ENCODE measurements at places on chromosomes 1 and 21.

DNA sequence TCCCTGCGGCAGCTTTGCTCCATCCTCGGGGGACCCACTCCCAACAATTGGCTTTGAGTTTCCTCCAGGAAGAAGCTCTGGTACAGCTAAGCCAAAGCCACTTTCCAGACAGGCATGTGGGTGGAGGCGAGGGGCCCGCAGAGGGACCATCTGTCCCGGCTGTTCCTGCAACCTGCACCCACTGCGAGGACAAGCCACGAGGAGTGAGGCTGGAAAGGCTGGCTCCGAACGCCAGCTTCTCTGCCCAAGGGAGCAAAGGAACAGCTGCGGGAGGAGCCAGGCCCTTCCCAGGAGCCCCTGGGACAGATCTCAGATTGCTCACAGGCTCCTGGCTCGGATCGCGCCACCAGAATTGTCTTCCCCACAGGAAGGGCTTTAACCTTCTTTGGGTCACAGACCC lies 28.3 kb upstream of the PEF1 start:
- no peak for DNase-seq

GRCh38 chr1:197850042-197850441 lies 52.4 kb upstream of the C1orf53 start:
- DNase-seq = no peak

GRCh38 chr1:203038217-203038741 lies 12.0 kb downstream of the PPFIA4 start:
- DNase-seq = peak; percentile 91

GRCh38 chr21:32994305-32994704 lies 31.4 kb upstream of the OLIG2 start:
- DNase-seq = peak; percentile 75

DNA sequence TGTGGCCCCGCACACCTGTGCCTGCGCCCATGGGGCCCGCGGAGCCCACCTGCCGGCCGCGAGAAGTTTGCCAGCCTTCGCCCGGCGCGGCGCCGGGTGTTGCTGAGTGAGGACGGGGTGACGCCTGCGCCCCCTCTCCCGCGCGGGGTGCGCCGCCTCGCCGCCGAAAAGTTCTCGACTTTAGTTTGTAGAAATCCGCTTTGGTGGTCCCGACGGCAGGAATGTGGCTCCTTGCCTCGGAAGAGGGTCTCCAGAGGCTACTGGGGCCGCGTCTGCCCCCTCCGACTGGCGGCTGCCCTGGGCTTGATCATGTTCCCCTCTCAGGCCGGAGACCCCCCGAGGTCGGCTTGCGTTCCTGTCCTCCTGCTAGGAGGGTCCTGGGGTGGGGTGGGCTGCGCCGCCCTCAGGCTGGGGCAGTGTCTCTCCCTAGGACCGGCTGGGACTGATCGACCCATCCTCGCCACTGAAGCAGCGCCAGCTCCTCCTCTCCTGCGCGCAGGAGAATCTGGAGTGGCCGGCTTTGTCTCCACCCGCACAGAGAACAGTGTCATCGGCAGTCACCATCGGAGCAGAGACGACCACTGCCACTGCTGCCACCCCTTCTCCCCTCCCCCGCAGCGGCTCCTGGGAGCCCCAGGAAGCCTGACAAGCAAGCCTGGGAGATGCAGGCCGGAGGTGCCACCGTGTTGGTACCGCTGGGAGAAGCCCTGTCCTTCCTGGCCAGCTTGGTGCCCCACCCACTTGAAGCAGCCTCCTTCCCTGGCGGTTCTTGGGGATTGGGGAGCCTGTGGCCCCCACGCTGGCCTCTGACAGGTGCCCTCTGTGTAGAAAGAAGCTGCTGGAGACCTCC lies 553 bp upstream of the SLC30A2 start:
- DNase-seq = no peak

DNA sequence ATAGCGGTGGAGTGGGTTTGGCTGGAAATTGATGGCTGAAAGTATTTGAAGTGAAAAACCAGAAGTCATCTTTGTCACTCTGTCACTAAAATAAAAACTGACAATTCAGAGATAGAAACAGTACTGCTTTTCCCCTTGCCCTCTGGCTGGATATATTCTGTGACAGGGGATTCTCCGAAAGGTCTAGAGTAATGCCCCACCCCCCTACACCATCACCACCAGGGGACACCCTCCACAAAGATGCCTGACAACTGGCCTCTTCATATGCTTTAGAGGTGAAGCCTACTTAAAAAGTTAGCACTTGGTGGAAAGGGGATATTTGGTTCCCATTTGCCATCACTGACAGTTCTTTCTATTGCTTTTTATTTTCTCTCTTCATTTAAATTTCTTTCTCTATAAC lies 73.5 kb downstream of the SGIP1 start:
- no peak for DNase-seq

GRCh38 chr1:76121850-76122249 lies 47.3 kb downstream of the ST6GALNAC3 start:
- no peak for DNase-seq

DNA sequence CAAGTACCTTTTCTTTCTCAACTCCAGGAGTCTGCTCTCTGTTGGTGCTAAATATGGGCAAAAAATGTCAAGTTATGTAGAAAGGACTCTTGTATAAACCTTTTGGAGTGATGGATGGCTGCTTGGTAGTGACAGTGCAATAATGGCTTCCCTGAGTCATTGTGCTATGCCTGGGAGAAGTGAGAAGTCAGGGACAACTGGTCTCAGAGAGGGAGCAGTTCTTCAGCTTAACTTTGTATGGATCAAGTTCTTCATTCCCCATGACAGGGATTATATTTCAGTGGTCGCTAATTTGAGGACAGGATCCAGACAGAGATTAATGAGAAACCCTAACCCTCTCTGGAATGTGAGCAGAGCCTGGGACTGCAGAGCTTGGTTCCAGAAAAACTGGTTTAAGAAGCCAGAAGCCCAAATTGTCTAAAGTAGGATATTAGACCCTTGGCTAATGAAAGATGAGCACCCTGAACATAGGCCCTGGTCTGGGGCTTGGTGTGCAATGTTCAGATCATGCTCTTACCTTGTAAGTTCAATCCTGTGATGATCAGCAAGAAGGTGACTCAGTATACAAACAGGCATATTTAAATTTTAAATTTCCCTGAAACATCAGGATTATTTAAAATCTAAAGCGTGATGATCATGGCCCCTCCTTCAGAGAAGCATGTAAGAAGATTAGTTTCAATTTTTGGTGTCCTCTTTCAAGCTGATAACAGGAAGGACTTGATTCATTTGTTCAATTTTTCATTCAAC lies 50.9 kb downstream of the NTMT2 start:
- no peak for DNase-seq

- DNase-seq = no peak
Measured at GRCh38 chr1:202106340-202107254, 16.1 kb upstream of the GPR37L1 start.

DNA sequence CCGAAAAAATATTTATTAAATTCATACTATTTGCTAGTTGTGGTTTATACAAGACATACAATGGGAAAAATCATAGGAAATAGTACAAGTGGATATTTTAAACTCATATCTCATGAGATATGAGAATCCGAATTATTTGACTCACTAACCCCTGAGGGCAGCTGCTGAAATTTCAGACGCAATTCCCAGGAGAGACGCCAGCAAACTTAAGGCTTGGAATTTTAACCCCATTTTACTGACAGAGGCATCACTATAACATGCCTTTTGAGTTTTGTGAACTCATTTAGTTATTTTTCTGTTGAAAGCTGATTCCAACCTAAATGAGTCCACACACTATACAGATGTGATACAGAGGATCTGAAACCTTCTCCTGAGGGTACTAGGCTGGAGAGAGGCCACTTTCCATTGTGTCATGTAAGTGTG lies 5.9 kb upstream of the MROH9 start:
- no peak for DNase-seq
